ENCODE measurements at places on chromosomes 1 and 21.
A peak's percentile ranks its signal among the peaks of the same experiment; 100 is the strongest.

DNA sequence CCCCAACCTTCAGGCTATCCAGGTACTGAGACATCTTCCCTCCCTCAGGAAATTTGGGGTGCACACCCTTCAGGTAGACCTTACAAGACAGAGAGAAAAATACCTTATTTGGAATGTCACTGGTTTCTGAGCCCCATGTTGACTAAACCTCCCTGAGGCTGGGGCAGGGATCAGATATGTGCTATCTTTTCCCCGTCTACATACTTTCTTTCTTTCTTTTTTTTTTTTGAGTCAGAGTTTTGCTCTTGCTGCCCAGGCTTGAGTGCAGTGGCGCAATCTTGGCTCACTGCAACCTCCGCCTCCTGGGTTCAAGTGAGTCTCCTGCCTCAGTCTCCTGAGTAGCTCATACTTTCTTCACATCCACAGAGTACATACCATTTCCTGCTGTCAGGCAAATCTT, 1.6 kb downstream of the CYB5R1 start:
- DNase-seq = no peak

DNA sequence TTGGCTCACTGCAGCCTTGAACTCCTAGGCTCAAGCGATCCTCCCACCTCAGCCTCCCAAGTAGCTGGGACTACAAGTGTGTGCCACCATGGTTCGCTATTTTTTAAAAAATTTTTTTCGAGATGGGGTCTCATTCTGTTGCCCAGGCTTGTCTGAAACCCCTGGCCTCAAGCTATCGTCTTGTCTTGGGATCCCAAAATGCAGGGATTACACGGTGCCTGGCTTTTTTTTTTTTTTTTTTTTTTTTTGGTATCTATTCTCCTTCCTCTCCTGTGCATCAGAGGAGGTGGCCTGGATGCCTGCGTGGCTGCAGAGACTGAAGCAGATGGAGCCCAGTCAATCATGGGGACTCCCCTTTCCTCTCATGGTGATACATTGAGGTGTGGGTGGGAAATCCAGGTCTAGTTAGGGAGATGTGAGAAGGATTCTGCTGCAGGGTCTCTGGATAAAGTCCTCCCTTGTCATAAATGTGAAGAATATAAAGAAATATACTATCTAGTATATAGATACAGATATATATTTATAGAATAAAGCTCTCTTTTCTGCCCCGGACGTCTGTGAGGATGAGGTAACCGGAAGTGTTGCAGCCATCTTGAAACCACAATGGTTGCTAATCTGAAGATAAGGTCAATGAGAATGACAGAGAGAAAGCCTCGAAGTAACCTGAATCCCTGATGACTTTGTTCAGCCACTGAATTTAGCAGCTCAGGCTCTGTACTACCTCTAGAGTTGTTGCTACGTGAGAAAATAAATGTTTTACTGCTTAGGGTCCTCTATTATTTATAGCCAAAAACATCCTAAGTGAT, 19.5 kb upstream of the RGSL1 start:
- no peak for DNase-seq

GRCh38 chr1:153617663-153618062, 1.5 kb upstream of the S100A14 start:
- no peak for DNase-seq

DNA sequence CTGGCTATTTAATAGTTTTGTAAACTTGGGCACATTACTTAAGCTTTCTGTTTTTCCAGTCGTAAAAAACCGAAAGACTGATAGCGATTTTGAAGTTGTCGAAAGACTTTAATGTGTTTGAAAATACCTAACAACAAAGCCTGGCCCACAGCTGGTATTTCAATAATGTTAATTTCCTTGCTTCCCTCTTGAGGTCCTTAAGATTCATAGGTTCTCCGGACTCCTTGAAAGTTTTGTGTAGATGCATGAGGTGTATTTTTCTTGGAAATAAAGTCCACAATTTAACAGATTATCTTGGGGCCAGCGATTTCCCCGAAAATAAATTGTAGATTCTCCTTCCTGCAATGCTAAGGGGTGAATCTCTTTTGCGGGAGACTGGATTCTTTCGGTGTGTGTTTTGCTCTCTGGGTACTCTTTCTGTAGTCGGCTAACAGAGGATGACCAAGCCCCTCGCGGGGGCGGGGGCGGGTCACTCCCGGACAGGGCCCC, 735 bp upstream of the YTHDF2 start:
- no peak for DNase-seq

DNA sequence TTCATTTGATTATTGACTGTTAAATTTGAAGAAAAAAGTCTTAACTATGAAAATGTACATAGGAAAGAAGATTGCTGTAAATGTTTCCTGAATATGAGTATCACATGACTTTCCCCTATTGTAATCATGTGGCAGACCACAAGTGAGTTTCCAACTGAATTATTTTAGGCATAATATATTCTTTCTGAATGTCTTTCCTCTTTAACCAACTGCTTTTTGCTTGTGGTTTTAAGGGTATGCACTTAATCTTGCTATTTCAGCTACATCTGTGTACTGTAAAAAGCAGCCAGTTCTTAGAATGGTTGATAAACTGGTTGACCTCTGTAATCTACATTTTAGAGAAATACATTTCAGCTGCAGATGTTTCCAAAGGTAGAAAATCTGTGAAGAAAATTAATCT, 400.7 kb downstream of the NEGR1 start:
- DNase-seq = no peak

DNA sequence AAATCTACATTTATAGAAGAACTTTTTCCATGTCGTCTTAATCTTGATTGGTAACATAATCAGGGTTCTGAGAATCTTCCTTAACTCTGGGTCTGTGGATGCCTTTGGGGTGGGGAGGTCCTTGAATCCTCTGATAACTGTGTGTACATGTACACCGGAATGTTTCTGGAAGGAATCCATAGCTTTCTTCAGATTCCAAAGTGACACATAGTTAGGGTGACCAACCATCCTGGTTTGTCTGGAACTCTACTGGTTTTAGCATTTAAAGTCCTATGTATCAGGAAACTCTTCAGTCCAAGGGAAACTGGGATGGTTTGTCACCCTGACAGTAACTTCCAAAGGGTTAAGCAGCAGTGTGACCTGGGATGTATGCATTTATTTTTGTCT, 16.8 kb downstream of the STRIP1 start:
- no peak for DNase-seq

- no peak for DNase-seq
These were observed 108.0 kb upstream of the ST6GALNAC5 start for GRCh38 chr1:76759171-76759860.

DNA sequence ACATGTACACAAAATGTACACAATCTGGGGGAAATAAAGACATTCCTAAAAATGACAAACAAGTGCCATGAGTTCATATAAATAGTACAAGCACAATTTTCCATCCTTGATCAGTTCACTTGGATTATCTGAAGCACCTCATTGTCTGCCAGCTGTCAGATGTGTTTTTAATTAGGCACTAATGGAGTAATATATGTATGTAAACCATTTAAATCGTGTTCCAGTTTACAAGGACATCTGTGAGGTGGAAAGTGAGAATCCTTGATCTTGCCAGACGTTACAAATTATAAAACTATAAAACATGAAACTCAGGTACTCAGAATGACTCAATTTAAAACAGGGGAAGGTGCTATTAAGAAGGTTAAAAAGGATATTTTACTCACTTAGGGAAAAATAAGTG, 1312.2 kb downstream of the PLA2G4A start:
- DNase-seq = no peak

DNA sequence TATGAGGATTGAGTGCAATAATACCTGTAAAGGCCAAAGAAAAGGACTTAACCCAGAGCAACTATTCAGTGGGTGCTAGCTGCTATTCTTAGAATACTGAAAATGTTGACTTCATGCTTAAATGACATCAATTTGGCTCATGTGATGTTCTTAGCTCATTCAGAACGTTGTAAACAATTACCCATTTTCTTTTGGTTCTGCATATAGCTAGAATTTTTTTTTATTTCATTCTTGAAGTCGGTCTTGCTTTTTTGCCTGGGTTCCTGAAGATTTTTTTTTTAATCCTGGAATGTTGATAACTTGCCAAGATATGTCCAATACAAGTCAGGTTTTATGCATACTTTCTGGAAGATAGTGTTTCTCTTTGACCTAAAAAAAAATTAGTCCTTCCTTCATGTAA, 772.0 kb downstream of the LTN1 start:
- DNase-seq = no peak

- DNase-seq = no peak
These were observed 2.0 kb downstream of the S100A6 start for GRCh38 chr1:153533689-153534201.

- peak; percentile 53 for DNase-seq
These were observed 2.4 kb downstream of the UROD start for GRCh38 chr1:45014321-45015028.

GRCh38 chr21:45031571-45032191, 42.7 kb upstream of the ADARB1 start:
- DNase-seq = no peak

- no peak for DNase-seq
These were observed 16.3 kb downstream of the PDZK1 start for GRCh38 chr1:145690587-145691558.

- DNase-seq = peak; percentile 25
These were observed 81.7 kb upstream of the ZNF648 start for GRCh38 chr1:182143154-182143657.

- no peak for DNase-seq
These were observed 15.5 kb downstream of the DEGS1 start for GRCh38 chr1:224198572-224198971.

DNA sequence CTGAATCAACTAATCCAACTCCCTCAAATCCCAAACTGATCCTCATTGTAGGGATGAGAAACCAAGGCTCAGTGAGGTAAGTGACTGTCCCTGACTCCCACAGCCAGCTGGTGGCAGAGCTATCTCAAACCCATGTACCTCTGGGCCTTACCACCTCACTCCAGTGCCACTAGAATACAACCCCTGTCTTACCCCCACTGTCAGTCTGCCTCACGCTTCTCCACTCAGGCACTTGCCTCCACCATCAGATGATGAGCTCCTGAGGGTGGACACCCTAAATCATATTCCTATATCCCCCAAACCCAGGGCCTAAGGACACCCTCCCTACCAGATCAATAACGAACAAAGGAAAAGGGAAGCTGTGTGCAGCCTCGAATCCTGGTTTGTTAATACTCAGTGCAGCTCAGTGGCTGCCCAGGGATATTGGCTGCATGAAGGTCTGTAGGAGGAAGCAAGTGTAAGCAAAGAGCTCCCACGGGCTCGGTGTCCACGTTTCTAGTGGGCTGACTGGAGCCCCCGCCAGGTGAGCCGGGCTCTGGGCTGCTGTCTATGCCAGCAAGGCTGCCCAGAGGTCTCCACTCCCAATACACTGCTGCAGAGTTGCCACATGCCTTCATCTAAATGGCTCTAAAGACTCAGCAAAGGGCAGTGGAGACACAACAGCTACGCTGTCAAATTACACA, 533.4 kb downstream of the MATN1 start:
- DNase-seq = no peak
